ENCODE measurements at places on chromosomes 12 and 14.
A peak's percentile ranks its signal among the peaks of the same experiment; 100 is the strongest.

- DNase-seq = no peak
Measured at GRCh38 chr12:19288603-19289244, 150.6 kb upstream of the AEBP2 start.

DNA sequence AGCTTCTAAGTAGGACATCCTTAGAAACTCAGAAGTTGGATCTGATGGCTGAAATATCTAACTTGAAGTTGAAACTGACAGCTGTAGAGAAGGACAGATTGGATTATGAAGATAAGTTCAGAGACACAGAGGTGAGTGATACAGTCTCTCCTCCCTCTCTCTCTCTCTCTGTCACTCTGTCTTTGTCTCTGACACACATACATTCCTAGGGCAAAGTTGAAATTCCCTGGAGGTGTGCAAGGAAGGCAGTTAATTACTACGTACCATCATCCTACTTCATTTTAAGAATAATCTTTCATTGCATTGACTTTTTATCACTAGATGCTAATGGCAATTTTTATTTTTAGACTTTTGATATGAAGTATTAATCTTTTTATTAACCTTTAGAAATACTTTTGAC, 46.2 kb upstream of the REP15 start:
- DNase-seq = no peak

DNA sequence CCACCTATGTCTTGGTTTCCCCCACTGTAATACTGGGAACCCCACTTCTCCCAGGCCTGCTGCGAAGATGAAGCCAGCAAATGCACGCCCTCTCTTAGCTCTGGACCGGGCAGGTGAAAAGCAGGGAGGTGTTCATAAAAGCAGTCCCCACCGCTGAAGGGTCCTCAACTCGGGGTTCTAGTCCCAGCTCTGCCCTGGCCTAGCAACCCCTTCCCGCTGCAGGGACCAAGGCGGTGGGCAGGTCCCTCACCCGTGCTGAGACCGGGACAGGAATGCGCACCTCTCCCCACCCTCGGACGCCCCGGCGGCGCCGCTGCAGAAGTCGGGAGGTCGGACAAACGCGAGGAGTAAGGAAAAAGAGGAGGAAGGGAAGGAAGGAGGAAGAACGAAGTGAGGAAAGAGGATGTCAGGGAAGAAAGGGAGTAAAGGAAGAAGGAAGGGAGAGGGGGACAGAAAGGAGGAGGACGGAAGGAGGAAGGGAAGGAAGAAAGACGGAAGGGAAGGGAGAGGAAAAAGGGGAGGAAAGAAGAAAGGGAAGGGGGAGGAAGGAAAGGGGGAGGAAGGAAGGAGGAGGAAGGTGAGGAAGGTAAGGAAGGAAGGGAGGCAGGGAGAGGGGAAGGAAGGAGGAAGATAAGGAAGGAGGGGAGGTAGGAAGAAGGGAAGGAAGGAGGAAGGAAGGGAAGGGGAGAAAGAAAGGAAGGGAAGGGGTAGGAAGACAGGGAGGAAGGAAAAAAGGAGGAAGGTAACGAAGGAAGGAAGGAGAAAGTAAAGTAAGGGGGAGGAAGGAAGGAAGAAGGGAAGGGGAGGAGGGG, 701 bp downstream of the SPRING1 start:
- DNase-seq = no peak

- DNase-seq = no peak
Measured at GRCh38 chr14:93081876-93082570, 33.7 kb downstream of the ITPK1 start.

- no peak for DNase-seq
Measured at GRCh38 chr14:52640137-52640536, 55.2 kb downstream of the ERO1A start.

- no peak for DNase-seq
Measured at GRCh38 chr12:121518656-121519055, 62.2 kb downstream of the KDM2B start.

DNA sequence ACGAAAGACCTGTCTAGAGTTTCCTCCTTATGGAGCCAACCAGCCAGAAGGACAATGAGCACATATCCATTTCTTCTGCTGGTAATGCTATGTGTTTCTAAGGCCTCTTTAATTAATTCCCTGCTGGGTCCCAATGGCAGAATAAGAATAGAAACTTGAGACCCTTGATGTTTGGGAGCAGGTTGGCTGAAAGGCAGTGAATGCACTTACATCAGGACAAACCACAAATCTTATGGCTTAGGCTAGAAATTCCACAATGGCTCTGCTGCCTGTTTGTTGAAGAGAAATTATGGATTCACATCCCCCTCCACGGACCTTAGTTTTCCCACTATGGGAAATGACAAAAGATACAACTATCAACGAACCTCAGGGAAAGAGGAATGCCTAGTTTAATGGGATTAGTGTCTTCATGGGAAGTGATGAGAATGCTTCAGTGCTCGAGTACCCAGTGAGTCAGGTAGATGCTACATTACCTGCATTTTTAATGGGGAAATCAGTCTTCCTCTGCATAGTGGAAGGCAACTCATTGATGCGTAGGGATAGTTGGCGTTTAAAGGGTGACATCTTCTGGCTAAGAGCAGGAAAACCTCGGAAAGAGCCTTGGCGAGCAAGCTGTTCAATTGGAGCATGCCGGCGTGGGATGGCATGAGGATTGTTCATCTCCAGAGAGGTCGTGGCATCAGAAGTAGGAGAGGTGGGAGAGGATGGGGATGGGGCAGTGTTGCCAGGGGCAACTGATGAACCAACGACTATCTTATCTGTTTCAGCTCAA, 46.5 kb downstream of the PAPLN start:
- no peak for DNase-seq

DNA sequence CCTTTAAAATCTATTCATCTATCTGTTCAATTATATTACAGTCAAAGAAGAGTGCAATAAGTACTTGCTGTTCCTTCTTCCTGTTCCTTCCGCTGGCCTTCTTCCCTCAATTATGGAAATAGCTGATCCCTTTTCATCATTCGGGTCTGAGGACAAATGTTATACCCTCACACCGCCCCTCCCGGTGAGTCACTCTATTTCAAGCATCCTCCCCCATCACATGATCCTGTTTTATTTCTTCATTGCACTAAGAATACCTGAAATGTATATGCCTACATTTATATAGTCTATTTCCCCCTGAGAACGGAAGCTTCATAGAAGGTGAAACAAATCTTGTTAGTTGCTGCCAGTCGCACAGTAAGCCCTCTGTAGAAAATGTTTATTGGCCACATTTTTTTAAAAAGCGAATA, 2.5 kb downstream of the SLC38A1 start:
- no peak for DNase-seq

DNA sequence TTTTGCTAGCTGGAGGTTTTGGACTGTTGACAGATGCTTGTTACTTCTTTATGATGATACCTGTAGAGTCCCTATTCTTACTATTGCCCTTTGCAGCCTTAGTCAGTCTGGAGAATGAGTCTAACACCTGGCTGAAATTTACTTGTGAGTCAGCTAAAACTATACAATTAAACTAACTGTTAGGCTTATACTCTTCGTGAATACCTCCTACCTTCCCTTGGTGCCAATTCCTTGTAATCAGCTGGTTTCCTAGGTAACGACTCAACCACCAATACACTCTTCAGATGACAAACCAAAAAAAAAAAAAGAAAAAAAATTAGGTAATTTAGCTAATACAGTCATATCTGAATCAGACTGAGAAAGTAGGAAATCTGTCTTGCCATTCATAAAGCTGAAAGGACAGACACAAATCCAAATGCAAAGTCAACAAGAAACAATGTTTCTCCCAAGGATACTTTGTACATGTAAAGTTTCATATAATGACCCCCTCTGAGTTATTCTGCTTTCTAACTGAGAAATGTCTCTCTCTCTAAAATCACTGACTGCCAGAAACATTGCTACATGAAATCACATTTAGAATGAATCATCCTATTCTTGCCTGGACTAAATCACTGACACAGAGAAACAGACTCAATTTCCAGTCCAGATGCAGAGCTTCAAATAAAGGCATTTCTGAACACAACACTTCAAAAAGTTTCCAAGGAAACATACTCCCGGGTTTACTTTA, 56.5 kb upstream of the CDKL1 start:
- no peak for DNase-seq

DNA sequence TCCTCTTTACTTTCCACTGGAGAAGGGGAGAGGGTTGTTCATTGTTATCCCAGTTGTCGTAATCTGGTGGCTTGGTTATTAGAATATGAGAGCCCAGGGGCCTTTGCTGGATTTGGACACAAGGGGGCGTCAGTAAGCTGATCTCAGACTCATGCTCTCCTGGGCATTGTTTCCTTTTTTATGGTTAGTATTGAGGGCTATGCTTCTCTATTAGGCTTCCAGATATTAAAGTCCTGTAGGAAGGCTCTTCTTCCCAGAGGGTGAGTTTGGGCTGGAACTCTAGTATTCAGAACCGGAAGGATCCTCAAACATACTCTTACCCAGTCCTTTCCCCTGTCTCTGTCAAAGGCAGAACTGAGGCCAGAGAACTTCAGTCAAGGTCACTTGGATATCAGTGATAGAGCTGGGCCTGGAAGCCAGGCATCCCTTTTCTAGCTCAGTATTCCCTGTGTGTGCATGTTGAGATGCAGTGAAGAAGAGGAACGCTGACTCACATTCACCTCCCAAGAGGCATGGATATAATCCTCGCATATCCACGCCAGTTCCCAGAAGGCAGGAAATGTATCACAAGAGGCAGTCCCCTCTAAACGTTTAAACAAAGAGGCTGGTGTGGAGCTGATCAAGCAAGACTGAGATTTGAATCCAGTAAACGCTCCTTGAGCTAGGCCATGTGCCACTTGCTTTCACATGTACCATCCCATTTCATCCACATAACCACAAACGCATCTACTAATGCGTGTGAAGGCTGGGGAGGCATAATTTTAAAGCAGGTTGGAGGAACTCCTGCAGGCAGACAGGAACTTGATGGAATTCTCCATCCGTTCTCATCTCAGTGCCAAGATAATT, 41.6 kb downstream of the UBE3B start:
- peak; percentile 71 for DNase-seq

- no peak for DNase-seq
Measured at GRCh38 chr14:93688820-93689219, 99.5 kb downstream of the PRIMA1 start.

- peak; percentile 30 for DNase-seq
Measured at GRCh38 chr12:50690925-50691324, 73.0 kb upstream of the ATF1 start.

GRCh38 chr12:90888316-90888715, 66.7 kb downstream of the CCER1 start:
- DNase-seq = no peak

DNA sequence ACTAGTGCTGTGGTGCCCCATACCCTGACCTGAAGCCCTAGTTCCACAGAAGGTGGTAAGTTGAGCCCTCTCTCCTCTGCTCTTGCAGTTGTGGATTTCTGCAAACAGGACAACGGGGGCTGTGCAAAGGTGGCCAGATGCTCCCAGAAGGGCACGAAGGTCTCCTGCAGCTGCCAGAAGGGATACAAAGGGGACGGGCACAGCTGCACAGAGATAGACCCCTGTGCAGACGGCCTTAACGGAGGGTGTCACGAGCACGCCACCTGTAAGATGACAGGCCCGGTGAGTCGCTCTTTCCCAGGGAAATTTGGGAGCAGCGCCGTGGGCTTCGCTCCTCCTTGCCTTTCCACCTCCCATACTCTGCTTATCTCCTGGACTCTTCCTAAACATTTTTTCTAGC, 92.2 kb downstream of the NT5DC3 start:
- DNase-seq = no peak

- DNase-seq = no peak
Measured at GRCh38 chr14:39268393-39268792, 34.7 kb downstream of the MIA2 start.

- DNase-seq = no peak
Measured at GRCh38 chr14:89196545-89196944, 220.5 kb downstream of the FOXN3 start.

GRCh38 chr12:94416613-94417012, 43.1 kb downstream of the CEP83 start:
- no peak for DNase-seq

DNA sequence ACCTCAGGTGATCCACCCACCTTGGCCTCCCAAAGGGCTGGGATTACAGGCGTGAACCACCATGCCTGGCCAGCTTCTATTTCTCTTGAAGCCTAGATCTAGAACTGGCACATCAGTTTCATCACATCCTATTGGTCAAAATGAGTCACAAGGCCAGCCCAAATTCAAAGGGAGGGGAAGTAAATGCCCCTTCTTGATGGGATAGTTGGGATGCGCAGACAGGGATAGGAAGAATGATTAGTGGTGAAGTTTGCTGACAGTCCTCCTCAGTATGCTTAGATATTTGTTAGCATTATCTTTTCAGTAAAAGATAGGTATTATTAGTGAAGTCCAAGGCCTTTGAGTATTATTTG, 33.4 kb downstream of the CRADD start:
- no peak for DNase-seq

- no peak for DNase-seq
Measured at GRCh38 chr12:75877763-75878621, 153.6 kb downstream of the PHLDA1 start.

- no peak for DNase-seq
Measured at GRCh38 chr14:101839236-101839635, 77.7 kb downstream of the PPP2R5C start.

GRCh38 chr14:39376667-39377403, 55.4 kb downstream of the FBXO33 start:
- DNase-seq = no peak

DNA sequence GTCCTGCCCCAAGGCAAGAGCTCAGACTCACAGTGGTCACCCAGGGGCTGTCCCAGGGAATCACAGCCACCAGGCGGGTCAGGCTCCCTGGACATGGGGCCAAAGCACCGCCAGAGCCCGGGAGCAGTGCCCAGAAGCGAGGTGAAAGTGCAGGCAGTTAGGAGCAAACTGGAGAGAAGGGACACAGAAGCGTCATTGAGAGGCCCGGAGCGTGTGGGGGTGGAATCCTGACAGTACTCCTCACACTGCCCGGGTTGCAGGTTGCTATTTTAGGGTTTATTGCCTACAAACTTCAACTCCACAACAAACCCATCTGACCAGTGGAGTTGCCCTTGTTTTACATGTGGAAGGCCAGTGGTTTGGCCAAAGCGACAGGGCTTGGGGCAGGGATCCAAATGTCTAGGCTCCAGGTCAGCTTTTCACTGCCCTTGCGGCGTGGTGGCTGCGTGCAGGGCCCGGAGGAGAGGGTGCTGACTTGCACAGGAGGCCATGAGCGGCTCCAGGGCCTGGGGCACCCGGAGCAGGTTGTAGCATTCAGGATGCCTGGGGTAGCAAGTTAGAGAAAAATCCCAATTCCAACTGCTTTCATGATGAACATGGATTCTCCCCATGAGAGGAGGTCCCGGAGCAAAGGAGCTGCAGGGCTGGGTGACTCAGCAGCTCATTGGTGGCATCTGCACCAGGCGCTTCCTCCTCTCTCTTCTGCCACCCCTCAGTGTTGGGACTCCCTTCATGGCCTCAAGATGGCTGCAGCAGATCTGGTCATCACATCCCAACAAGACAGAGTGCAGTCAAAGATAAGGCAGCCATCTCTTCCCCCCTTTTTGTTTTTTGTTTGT, 112.3 kb upstream of the NCOR2 start:
- no peak for DNase-seq

Measured in frontal cortex (tissue), 4 donors.